ENCODE measurements at places on chromosomes 2 and 18.
A peak's percentile ranks its signal among the peaks of the same experiment; 100 is the strongest.

- DNase-seq, result peak; percentile 80
Observed at GRCh38 chr2:69770193-69770702, 28.3 kb downstream of the ANXA4 start.

DNA sequence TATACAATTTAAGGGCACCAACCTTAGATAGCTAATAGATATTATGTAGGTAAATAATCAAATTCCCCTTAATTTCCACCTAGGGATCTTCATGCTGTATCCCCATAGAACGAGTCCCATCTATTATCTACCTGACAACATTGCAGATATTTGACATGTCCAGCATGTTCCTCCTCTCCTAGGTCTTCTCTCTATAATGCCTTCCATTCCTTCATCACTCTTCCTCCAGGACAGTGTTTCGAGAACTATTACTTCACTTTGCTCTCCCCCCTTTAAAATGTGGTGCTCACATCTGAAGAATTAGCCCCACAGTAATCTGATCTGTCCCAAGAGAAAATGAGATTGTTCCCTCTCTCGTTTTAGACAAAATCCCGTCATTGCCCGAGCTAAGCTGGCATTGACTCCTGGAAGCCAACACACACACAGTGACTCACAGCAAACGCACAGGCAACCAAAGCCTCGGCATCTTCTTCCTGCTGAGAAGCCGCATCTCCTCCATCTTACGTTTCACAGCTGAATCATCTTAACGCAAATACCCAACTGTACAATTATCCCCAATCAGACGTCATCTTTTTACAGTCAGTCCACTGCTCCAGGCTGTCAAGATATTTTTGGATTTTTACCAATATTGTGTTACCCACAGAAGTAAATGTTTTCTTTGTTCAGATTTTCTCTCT, 162.9 kb upstream of the AGAP1 start:
- DNase-seq, result no peak

DNA sequence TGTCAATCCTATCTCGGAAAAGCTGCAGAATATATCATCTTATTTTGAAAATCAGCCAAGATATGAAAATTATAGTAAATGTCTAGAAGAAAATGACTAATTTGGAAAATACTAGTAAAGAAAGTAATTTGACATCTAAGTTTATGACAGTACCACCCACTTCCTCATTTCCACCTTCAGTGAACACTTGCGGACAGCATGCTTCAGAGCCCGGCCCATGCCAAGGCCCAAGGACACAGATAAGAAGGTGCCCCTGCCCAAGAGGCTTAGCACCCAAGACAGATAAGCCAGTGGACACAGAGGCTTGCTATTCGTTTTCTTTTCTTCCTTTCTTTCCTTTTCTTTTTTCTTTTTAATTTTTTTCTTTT, 4.8 kb upstream of the KCNG2 start:
- no peak for DNase-seq

GRCh38 chr2:117763804-117764203, 50.7 kb upstream of the DDX18 start:
- DNase-seq, result no peak

DNA sequence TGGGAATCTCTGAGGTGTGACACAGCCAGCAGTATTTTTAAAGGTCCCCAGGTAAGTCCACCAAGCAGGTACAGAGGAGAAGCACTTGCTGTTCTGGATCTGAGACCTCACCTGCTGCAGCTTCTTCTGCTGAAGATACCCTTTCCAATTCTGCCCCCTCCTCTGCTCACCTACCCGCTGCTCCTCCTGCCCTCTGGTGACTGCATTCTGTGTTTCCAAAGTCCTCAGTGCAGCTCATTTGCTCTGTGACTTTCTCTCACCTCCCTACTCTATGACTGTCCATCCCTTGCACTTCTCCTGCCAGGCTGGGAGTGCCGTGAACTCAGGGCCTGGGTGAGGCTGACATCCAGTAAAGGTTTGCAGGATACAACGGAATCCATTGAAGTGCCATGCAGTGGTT, 205.2 kb upstream of the LYPD1 start:
- no peak for DNase-seq

DNA sequence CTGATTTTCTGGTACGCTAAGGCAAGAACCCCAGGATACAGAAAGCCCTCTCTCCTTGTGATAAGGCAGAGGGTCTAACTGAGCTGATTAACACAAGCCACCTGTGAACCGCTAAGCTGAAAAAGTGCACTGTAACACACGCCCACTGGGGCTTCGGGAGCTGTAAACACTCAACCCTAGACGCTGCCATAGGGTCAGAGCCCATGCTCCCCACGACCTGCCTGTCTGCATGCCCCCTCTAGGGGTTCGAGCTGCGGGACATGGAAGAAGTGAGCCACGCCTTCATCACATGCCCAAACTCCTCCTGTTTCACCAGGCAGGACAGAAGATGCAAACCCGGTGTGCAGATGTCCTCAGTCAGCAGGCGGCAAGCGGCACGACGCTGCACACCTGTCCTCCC, 173.9 kb upstream of the RAB12 start:
- no peak for DNase-seq

DNA sequence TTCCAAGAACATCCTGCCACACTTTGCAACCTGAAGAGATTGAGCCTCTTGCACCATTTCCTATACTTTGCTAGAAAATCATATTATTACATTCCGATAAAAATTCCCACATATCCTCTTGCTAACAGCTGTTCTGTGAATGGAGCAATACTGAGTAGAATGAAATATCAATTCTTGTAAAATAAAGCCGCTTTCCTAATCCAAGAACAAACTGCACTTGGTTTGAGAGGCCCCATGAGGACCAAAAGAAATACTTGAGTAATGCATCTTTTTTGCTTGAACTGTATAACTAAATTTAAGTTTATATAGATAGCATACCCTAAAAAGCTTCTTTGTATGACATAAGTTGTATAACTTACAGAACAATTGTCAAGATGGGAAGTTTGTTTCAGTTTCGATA, 632.4 kb upstream of the SLC8A1 start:
- no peak for DNase-seq

DNA sequence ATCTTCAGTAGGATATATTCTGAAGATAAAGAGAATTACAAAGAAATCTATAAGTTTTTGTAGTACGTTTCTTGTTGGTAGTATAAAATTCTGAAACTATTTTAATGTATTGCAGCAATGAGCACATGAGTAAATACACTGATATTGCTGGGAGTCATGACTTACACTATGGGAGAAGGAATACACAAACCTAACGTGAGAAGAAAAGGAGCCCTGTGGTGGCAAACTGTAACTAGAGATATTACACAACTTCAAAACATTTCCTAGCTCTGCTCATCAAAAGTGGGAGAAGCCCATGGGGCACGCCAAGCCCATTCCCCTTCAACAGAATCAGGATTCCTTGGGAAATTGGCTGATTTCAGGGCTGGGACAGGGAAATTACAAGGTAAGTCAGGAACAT, 20.5 kb downstream of the SPIRE1 start:
- DNase-seq, result no peak

DNA sequence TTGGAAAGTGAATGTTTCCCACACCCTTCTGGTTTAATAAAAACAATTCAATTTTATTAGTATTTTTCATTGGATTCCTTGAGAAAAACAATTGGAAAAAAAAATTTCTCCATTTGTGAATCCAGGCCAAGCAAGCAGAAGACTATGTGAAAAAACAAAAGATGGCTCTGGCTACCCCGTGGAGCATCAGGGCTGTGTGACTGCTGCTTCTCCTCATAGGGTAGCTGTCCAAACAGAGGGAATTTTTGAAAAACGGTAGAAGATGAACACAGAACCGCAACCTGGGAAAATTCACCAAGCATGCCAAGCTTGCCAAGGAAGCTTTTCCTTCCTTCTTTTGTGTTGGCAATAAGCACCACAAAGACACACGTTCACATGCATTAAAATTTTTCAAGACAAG, 71.3 kb upstream of the ACVR2A start:
- no peak for DNase-seq

- no peak for DNase-seq
Observed at GRCh38 chr18:64380117-64380516, 231.2 kb upstream of the LINC00305 start.

DNA sequence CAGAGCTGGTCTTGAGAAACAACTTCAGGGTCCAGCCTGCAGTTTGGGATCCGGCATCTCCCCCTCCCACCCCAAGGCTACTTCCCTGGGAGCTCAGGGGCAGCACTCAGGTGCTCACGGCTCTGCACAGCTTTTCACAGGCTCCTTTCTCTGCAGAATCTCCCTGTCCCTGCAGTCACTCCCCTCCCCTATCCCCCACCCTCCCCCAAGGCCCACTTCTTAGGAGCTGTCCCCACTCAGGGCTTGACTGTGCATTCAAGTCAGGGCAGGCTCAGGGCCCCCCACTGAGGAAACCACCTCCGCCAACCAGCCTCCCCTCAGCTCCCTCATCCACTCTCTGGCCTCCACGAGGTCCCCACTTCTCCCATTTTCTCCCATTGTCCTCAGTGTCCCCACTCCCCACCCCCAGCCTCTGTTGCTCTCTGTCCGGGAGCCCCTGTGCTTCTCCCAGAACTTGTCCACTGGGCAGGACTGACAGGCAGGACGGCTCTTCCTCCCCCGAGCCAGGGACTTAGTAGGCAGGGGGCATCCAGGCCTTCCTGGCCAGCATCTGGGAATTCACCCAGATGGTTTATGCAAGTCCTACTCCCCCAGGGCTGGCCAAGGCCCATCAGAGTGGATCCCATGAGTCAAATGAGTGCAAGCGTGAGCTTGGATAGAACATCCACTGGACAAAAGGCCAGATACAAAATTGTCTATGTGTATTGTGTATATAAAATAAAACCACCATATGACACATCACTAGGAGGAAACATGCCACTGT, 7.6 kb downstream of the NMUR1 start:
- no peak for DNase-seq

DNA sequence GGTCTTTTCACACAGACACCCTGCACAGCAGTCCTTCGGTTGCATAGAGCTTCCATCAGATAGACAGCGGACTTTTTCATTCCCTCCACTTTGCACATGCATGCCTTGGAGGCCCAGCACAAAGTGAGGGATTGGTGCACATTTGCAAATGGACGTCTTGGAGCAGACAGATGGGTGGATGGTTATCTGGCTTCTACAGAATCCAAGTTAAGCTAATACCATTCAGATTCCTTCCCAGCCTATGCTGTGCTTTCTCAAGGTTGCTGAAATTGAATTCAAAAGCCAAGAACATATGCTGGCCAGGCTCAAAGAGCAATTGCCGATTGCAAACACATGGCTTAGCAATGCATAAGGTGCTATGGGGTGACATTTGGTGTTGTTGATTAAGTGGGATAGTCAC, 186.4 kb downstream of the VAPA start:
- peak; percentile 64 for DNase-seq

- DNase-seq, result no peak
Observed at GRCh38 chr18:40366521-40366920, 1588.5 kb upstream of the PIK3C3 start.

DNA sequence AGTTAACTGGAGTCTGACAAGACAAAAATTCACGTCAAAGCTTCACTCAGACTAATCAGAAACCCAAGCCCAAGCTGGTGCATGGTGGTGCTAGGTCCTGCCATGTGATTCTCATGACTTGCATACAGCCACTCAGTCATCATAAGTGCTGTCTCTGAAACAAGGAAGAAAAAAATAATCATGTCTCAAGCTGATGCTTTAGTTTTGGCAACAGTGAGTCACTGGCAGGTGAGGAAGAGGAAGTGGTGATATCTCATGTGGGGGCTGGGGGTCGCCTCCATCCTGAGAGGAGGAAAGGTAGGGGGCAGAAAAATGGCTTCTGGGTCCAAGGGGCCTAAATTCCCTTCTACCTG, 136.3 kb downstream of the TMEM163 start:
- no peak for DNase-seq

DNA sequence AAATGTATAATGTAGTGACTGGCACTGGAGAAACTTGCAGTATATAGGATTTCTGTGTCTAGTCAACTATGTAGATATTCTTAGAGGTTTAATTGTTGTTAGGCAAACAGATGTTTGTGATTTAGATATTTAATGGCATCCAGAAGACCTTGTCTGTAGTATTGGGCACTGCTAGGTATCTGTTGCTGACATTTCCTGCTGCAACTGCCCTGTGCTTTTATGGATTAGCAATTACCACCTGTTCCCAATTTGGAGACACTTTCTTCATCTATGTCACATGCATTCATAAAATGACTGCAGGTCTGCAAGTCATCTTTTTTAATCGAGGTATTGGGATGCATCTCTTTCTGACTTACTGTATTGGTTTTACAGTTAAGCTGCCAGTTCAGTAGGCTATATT, 71.3 kb downstream of the ITGA4 start:
- peak; percentile 21 for DNase-seq

DNA sequence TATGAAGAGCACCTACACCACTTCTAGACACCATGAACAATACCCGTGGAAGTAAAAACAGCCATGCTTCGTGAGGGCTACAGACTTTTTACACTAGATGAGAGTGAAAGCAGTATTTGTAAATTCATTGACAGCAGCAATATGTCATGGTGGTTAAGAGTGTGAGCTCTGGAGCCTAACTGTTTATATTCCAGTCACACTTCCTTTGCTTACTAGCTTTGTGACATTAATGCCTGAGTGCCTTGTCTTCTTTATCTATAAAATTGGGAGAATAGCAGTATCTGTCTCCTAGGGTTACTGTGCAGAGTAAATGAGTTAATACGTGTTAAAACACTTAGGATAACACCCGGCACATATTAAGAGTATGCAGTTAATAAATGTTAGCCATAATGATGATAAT, 33.8 kb upstream of the RPRM start:
- no peak for DNase-seq

Data from HFF-Myc (cell line).